Posterior vena cava (tissue), 2 donors: ENCODE measurements at places on chromosomes 16 and 17. TPM values are rescaled to one million over a fixed set of nuclear protein-coding genes. Genes with fewer than 3 reads are reported as not detected.

The CEP112 gene
- total RNA-seq = 33.4 TPM

The CCR7 gene
- total RNA-seq = 0.46 TPM

The ITGAD gene
- not detected for total RNA-seq

The CCL17 gene
- not detected for total RNA-seq

The ZPBP2 gene
- total RNA-seq = not detected

The RPUSD1 gene
- total RNA-seq = 11.4 TPM

The KRT24 gene
- not detected for total RNA-seq

The CCL1 gene
- total RNA-seq = not detected

The ACAP1 gene
- 11.9 TPM for total RNA-seq

The MT1B gene
- not detected for total RNA-seq

The SSTR5 gene
- total RNA-seq = not detected

The SHMT1 gene
- 19.3 TPM for total RNA-seq

The SMTNL2 gene
- total RNA-seq = 3.0 TPM

The CDRT15 gene
- total RNA-seq = not detected

The PRKCB gene
- total RNA-seq = 26.9 TPM

The SULT1A1 gene
- total RNA-seq = 8.9 TPM

The SPATA22 gene
- total RNA-seq = 0.28 TPM

The TEKT1 gene
- total RNA-seq = not detected

The MT1M gene
- total RNA-seq = 82.2 TPM

The SLC6A4 gene
- total RNA-seq = 0.28 TPM

The MLKL gene
- total RNA-seq = 13.7 TPM

The KLHL10 gene
- total RNA-seq = 0.43 TPM

The KRTAP16-1 gene
- not detected for total RNA-seq

The XAF1 gene
- 51.5 TPM for total RNA-seq

The ALDH3A1 gene
- total RNA-seq = not detected

The MLYCD gene
- 5.5 TPM for total RNA-seq

The TERB1 gene
- 0.28 TPM for total RNA-seq

The DRC3 gene
- 2.4 TPM for total RNA-seq

The CACNA1H gene
- total RNA-seq = 79.2 TPM

The ZNHIT3 gene
- total RNA-seq = 20.9 TPM

The ZACN gene
- total RNA-seq = not detected

The KRT13 gene
- not detected for total RNA-seq

The CD300A gene
- total RNA-seq = 8.5 TPM
